Activated naive CD8-positive, alpha-beta T cell treated with anti-CD3 and anti-CD28 coated beads, Interleukin-2, amount 10 ng/mL, durations not matched to agents 7 days and 5 days (primary cell): ENCODE measurements at places on chromosomes 4 and X. TPM values are rescaled to one million over a fixed set of nuclear protein-coding genes. Genes with fewer than 3 reads are reported as not detected.

DNA sequence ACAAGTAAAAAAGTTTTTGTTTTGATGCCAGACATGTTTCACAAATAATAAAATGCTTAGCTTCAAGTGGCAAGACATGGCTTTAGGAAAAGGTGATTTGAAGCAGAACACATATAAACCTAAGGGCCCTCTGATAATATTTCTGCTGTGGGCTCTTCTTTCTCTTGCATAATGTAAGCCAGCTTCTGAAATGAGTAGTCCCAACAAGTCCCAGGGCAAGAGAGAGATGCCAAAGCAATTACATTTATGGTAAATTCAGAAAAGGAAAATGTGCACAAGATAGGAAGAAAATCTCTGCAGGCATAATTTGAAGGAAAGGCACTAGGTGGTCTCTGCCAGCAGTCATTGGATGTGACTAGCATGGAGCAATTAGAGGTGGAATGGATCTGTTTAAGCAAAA is 170.8 kb upstream of the GALNT7 start:
- H3K27ac ChIP-seq = no peak overlapping the region
- H3K4me3 ChIP-seq = no peak overlapping the region
- H3K36me3 ChIP-seq = no peaks in the 10 kb centered on the region
- no peaks in the 10 kb centered on the region for H3K4me1 ChIP-seq

GRCh38 chr4:166518315-166518714 is 645.3 kb downstream of the TLL1 start:
- DNase-seq = no peak
- H3K4me1 ChIP-seq = no peaks in the 10 kb centered on the region
- no peaks in the 10 kb centered on the region for H3K36me3 ChIP-seq
- no peak overlapping the region for H3K4me3 ChIP-seq
- H3K27me3 ChIP-seq = no peaks in the 10 kb centered on the region
- H3K27ac ChIP-seq = no peak overlapping the region

DNA sequence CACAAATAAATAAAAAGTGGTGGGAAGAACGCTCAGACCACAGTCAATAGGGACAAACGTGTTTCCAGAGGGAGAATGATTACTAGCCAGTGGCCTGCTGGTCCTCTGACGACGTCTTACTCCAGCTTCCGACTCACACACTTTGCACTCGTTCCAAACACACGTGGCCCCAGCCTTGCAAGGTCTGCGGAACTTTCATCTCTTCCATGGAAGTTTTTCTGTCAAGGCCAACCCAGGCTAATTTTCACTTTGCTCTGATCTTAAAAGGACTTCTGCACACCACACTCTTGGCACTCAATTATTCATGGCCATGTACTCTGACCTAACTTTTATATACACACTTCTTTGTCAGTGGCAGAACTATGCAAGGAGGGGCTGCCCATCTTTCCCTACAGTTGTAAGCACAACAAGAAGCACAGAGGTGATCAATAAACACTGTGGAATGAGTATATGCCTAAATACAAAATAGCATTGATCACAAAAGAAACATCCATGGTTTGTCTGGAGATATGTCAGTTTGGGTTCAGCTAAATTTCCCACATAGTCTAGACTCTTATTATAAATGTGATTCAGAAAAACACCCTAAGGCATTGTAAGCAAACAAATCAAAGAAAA is 69.4 kb downstream of the STX18 start:
- no peak overlapping the region for H3K4me3 ChIP-seq
- peaks cover 8% of the 10 kb centered on the region for H3K36me3 ChIP-seq
- H3K4me1 ChIP-seq = peaks cover 6% of the 10 kb centered on the region
- no peak overlapping the region for H3K27ac ChIP-seq

DNA sequence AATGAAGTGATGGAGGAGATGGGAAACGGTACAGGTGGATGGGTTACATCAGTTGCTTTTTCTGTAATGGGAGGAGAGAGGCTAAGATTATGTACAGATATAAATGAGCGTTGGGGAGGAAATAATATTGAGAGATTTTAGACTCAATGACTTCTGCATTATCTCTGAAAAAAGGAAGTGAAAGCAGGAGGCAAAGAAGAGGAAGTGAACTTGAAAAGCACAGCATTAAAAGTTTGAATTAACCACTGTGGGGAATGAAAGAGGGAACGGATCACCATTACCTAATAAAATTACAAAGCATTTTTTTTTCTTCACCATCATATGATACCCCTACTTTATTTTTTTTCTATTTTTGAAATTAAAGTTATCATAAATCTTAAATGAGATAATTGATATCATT is 1025.5 kb downstream of the RPA4 start:
- no peaks in the 10 kb centered on the region for H3K27me3 ChIP-seq
- H3K4me3 ChIP-seq = no peak overlapping the region
- no peak for DNase-seq

SMARCA1 gene
- total RNA-seq = 0.17 TPM
